ENCODE measurements at places on chromosomes 6 and 20.

GRCh38 chr6:81751388-81752083 lies 945 bp downstream of the TENT5A start:
- DNase-seq = peak; percentile 74

GRCh38 chr6:31525932-31526591 lies 2.7 kb upstream of the MCCD1 start:
- peak; percentile 47 for DNase-seq

GRCh38 chr6:112432853-112433252 lies 85.7 kb downstream of the RFPL4B start:
- no peak for DNase-seq

DNA sequence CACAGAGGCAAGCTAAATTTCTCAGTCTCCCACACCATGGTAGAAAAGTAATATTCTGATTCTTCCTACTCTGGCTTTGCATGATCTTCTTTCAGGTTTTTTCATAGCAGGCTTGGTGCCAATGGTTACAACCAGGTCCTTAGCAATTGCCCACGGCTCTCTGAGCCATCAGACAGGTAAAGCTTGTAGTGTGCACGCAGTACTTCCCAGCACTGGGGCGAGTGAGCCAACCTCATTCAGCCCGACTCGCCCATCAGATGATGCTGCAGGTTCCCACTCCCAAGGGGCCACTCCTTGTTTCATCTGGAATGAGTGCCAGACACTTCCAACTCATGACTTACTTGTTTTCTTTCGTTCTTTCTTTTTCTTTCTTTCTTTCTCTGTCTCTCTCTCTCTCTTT lies 78.3 kb downstream of the PERP start:
- no peak for DNase-seq

DNA sequence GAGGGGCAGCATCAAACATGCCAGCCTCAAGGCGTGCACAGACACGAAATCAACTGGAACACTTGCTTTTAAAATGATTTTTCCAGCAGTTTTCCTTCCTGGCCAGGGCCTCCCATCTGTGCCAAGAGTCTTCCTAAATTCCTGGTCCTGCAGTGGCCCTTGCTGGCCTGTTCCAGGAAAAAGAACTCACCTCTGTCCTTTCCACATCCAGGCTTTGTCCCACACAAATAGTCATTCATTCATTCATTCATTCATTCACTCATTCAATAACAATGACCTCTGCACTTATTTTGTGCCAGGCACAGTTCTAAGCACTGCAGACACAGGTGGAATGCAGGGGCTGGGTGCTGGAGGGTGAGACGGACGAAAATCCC lies 89.0 kb upstream of the CCDC167 start:
- DNase-seq = no peak

DNA sequence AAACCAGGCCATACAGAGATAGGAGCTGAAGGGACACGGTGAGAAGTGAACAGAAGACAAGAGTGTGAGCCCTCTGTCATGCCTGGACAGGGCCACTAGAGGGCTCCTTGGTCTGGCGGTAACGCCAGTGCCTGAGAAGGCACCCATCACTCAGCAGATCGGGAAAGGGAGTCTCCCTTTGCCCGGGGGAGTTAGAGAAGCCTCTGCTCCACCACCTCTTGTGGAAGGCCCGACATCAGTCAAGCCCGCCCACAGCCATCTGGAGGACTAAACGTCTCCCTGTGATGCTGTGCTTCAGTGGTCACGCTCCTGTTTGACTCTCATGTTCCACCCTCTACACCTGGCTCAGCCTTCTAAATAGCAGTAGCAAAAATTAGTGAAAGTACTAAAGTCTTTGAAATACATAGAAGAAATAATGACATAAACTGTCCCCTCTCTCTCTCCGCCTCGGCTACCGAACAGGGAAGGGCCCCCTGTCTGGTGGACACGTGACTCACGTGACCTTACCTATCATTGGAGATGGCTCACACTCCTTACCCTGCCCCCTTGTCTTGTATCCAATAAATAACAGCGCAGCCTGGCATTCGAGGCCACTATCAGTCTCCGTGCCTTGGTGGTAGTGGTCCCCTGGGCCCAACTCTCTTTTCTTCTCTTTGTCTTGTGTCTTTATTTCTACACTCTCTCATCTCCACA lies 66.7 kb downstream of the RPP21 start:
- peak; percentile 71 for DNase-seq

- no peak for DNase-seq
These were observed 58.2 kb upstream of the QKI start for GRCh38 chr6:163356324-163356723.

DNA sequence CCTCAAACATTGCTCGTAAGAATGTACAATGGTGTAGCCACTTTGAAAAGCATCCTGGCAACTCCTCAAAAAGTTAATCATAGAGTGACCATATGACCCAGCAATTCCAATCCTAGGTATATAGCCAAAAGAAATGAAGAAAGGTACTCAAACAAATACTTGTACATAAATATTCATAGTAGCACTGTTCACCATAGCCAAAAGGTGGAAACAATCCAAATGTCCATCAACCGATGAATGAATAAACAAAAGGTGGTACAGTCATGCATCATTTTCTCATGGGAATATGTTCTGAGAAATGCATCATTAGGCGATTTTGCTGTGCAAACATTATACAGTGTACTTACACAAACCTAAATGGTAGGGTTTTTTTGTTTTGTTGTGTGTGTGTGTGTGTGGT lies 74.4 kb upstream of the TBC1D7 start:
- no peak for DNase-seq

GRCh38 chr20:42752620-42753019 lies 437.1 kb downstream of the PTPRT start:
- DNase-seq = no peak

DNA sequence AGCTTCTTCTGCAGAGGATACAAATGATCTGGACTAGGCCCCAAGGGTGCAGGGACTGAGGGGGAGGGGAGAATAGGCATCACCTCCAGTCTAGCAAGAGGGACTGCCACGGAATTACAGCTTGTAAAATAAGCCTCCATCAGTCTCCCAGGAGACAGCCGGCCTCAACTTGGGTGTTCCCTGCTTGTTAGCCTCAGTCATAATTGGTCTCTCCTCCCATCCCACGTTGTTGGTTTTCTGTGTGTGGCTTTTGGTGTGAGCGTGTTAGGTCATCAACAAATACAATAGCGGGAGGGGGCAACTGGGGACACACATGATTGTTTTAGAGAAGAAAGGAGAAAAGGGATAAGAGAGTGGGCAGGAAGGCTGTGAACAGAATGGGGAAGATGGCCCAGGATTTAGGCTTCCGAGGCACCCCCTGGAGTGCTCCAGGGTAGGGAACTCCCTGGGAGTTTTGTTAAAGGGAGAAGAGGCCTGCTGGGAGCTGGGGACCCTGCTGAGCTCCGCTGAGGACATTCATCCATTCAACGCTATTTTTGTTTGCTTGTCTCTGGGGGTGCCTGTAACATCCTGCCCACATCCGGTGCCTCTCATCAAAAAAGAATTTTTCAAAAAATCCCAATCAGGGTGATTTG lies 9.2 kb downstream of the FOXA2 start:
- no peak for DNase-seq

DNA sequence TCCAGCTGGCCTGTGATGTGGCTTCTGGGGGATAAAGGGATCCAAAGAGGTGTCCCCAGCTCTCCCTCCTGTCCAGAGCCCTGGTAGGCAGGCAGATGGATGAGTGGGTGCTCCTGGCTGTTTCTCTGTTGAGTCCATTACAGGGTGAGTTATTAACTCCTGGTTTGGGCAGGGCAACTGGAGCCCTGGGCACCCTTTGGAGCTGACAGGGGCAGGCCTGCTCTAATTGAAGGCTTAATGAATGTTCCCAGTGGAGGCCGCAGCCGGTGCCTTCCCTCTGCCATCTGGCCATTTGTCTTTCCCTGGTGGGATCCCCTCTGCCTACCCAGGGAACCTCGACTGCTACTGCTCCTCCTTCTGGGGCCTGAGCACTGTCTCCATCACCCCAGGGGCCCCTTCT lies 44.7 kb upstream of the MLN start:
- no peak for DNase-seq

GRCh38 chr6:34559651-34560365 lies 3.7 kb upstream of the SPDEF start:
- DNase-seq = no peak

GRCh38 chr6:74932232-74932888 lies 273.5 kb downstream of the COL12A1 start:
- DNase-seq = peak; percentile 59

DNA sequence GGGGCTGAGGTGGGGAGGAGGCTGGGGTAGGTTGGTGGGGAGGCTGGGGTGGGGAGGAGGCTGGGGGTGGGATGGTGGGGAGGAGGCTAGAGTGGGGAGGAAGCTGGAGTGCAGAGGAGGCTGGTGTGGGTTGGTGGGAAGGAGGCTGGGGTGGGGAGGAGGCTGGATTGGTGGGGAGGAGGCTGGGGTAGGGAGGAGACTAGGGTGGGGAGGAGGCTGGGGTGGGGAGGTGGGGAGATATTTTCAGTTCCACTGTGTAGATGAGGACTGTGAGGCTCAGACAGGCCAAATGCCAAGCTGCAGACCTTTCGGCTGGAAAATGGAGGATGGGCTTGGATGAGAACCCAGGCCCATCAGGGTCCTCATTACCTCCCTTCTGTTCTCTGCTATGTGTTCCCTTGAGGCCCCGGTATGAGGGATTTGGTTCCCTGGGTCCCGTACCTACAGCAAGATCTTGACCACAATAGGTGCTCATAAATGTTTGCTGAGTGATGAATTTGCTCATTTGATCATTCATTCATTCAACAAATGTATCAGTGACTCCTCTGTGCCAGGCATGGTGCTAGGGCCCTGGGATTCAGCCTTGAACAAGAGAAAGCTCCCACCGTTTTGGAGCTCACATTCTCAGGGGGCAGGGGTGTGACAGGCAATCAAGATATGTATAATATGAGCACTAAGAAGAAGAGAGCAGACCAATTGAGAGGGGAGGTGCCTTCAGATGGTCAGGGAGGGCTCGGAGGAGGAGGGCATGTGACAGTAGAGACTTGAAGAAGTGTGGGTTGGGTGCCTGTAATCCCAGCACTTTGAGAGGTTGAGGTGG lies 36.1 kb upstream of the NOL4L start:
- no peak for DNase-seq

DNA sequence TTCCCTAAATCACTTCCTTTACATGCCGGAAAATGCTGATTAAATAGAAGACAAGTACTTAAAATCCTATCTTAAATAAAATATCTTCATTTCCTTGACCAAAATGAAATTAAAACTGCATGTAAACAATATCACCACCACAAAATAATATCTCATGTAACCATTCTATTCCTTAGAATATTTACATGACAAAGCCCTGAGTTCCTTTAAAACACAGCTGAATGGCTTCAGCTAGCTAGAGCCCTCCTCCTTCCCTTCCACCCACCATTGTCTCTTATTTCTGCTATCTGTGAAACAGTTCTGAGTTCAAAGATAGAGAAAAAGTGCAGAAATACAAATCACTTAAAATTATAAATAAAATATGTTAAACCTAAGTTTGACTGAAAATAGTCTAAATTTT lies 103.1 kb downstream of the HIVEP2 start:
- DNase-seq = peak; percentile 15

- peak; percentile 2 for DNase-seq
These were observed 49.4 kb downstream of the TMEM242 start for GRCh38 chr6:157273756-157274470.

DNA sequence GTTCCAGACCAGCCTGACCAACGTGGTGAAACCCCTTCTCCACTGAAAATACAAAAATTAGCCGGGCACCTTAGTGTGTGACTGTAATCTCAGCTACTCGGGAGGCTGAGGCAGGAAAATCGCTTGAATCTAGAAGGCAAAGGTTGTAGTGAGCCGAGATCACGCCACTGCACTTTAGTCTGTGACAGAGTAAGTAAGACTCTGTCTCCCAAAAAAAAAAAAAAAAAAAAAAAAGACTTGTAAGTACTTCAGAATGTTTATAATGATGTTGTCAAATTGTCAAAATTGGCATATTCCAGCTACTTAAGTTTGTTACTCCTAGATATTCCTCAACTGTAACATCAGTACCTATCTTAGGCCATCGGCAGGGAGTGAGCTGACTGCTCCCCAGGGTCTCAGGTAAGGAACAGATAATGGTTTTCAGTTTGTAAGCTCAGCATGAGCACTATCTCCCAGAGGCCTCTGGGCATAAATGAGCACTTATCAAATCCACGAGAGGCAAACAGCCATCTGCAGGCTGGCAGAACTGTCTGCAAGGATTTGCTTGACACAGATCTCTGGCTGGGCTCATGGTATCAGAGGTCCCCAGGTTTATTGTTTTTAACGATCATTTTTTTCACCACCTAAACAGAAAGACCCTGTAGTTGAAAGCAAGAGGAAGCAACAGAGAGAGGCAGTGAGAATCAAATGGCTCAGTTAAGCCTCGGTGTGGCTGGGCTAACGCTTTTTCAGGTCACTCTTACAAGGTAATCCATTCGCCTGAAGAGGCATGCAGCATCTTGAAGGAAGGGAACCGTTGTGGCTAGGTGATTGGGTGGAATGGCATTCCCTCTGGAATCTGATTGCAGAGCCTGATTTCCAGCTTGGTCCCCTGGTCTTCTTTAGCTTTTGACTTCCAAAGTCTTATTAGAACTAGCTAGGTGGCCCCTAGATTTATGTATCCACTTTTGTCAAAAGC lies 115.9 kb downstream of the LY86 start:
- no peak for DNase-seq

- no peak for DNase-seq
These were observed 255.6 kb downstream of the MAFB start for GRCh38 chr20:40433341-40433861.

GRCh38 chr20:49345524-49345923 lies 67.7 kb upstream of the ZNFX1 start:
- peak; percentile 89 for DNase-seq

- no peak for DNase-seq
These were observed 60.4 kb downstream of the SLC22A3 start for GRCh38 chr6:160408528-160408927.

GRCh38 chr6:140285471-140285870 lies 911.0 kb upstream of the CITED2 start:
- DNase-seq = no peak

GRCh38 chr6:33950472-33950881 lies 146.7 kb upstream of the MLN start:
- DNase-seq = no peak

- DNase-seq = no peak
These were observed 120.7 kb downstream of the DHX35 start for GRCh38 chr20:39082622-39083398.

- DNase-seq = peak; percentile 42
These were observed 326.4 kb downstream of the LAMA2 start for GRCh38 chr6:129209355-129209754.

DNA sequence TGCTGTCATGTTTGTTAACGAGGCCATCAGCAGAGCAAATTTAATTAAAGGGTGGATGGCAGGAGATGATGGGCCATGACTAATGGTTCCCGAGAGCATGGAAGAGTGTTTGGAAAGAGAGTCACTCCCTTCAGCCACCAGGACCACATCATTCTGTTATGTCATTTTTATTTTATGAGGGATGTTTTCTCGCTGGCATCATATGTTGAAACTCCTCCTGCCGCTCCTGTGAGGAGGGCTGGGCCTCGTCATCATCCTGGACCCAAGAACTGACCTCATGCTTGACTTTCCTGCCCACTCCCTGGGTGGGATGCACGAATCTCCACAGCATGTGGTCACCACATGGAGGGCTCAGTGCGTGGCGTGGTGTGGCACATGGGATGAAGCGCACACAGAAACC lies 86.4 kb upstream of the FRMD1 start:
- no peak for DNase-seq

- peak; percentile 75 for DNase-seq
These were observed 242.3 kb downstream of the TBX18 start for GRCh38 chr6:84522135-84522549.

GRCh38 chr6:107246972-107247615 lies 131.8 kb upstream of the BEND3 start:
- peak; percentile 45 for DNase-seq

GRCh38 chr20:37821696-37822095 lies 81.2 kb upstream of the VSTM2L start:
- DNase-seq = peak; percentile 23

All from adipocyte (in vitro differentiated cells).